ENCODE measurements at places on chromosomes 5 and 9. TPM values are rescaled to one million over a fixed set of nuclear protein-coding genes. Genes with fewer than 3 reads are reported as not detected.

ARID3C gene
- total RNA-seq, result not detected

PCDHGB4 gene
- 0.11 TPM for total RNA-seq

TAS2R1 gene
- total RNA-seq, result not detected

LCN10 gene
- total RNA-seq, result 1.0 TPM

DNA sequence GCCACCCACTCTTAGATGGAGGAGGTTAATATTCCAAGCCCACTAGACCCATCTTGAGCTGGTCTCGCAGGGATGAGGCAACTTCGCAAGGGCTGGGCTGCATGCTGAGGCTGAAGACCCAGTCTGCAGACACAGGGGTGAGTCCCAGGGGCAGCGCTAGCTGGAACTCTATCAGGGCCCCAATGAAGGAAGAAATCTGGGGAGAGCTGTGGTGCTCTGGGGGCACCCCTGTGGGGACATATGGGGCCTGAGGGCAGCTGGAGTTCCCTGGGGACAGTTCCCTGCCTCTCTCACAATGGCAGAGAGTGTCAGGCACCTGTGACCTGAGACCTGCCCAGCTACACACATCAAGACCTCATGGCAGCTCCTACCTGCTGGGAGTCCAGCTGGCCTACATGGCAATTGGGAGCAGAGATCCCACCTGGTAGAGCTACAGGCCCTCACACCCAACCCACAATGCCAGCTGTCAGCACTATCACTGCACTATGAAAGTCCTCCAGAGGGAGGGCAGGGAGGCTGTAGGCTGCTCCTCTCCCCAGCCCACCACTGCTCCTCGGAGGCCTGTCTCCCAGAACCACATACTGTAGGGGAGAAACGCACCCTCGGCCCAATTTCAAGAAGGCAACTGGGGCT is 202.2 kb downstream of the GABBR2 start:
- no peak for DNase-seq

DNA sequence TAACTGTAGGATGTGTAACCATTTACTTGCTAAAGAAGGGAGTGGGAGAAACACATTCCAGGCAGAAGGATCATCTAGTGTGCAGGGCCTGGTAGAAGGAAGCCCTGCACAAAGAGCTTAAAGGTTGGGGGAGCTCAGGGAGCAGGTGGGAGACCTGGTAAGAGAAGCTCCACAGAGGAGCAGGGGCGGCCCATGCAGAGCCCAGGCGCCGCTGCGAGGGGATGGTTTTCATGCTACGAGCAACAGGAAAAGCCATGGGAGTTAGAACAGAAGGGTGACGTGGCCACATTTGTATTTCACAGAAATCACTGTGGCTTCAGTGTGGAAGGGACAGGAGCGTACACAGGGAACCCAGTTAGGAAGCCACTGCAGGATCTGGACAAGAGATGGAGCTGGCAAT is 73.1 kb downstream of the PDE6A start:
- no peak for DNase-seq

Data from activated naive CD8-positive, alpha-beta T cell treated with anti-CD3 and anti-CD28 coated beads, Interleukin-2, amount 10 ng/mL, durations not matched to agents 7 days and 5 days (primary cell).